Natural killer cell treated with Interleukin-12 subunit alpha and Interleukin-12 subunit beta and Interleukin-15 and Interleukin-18, amount 100 ng/mL, for 72 hours (primary cell): ENCODE measurements at places on chromosomes 16 and 17. TPM values are rescaled to one million over a fixed set of nuclear protein-coding genes. Genes with fewer than 3 reads are reported as not detected.

C16orf86 gene
- 1.6 TPM for total RNA-seq

GRCh38 chr16:69003500-69003899 is 102.0 kb upstream of the HAS3 start:
- peaks cover 5% of the 10 kb centered on the region for H3K36me3 ChIP-seq
- no peak overlapping the region for H3K4me3 ChIP-seq
- H3K4me1 ChIP-seq: no peaks in the 10 kb centered on the region
- no peak for DNase-seq
- no peaks in the 10 kb centered on the region for H3K27me3 ChIP-seq

SYCE1L gene
- 5.3 TPM for total RNA-seq

GRCh38 chr16:30065943-30066760 is 592 bp downstream of the ALDOA start:
- peak overlapping the region; percentile 97 for H3K4me3 ChIP-seq
- DNase-seq: peak; percentile 73
- H3K4me1 ChIP-seq: peaks cover 35% of the 10 kb centered on the region
- peak overlapping the region; percentile 98 for H3K27ac ChIP-seq
- H3K27me3 ChIP-seq: no peaks in the 10 kb centered on the region

- H3K27me3 ChIP-seq: peaks cover 44% of the 10 kb centered on the region
- no peak for DNase-seq
- no peak overlapping the region for H3K4me3 ChIP-seq
- H3K36me3 ChIP-seq: no peaks in the 10 kb centered on the region
- H3K27ac ChIP-seq: no peak overlapping the region
- H3K4me1 ChIP-seq: no peaks in the 10 kb centered on the region
These were observed 6.9 kb downstream of the HNF1B start for GRCh38 chr17:37737971-37738370.

- H3K27me3 ChIP-seq: no peaks in the 10 kb centered on the region
- no peak for DNase-seq
- no peaks in the 10 kb centered on the region for H3K36me3 ChIP-seq
- H3K4me3 ChIP-seq: no peak overlapping the region
- no peaks in the 10 kb centered on the region for H3K4me1 ChIP-seq
These were observed 204.8 kb upstream of the CPHXL start for GRCh38 chr16:75931043-75931442.

DNA sequence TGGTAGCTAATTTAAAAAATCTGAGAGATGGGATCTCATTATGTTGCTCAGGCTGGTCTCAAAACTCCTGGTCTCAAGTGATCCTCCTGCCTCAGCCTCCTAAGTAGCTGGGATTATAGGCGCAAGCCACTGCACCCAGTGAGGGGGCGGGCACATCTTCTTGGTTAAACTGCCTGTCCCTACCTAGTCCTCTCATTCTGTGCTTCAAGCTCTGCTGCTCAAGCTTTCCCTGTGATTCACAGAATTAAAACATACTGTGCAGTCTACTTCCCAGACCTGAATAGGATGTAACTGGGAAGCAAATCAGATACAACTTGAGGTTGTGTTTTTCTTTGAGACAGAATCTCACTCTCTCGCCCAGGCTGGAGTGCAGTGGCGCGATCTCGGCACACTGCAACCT is 2.3 kb downstream of the MRPL38 start:
- no peaks in the 10 kb centered on the region for H3K36me3 ChIP-seq
- H3K4me3 ChIP-seq: no peak overlapping the region
- no peak overlapping the region for H3K27ac ChIP-seq
- H3K27me3 ChIP-seq: no peaks in the 10 kb centered on the region
- peaks cover 14% of the 10 kb centered on the region for H3K4me1 ChIP-seq

- no peak for DNase-seq
- peaks cover 4% of the 10 kb centered on the region for H3K4me1 ChIP-seq
- no peak overlapping the region for H3K4me3 ChIP-seq
- peak overlapping the region; percentile 27 for H3K27ac ChIP-seq
- no peaks in the 10 kb centered on the region for H3K36me3 ChIP-seq
- peaks cover 6% of the 10 kb centered on the region for H3K27me3 ChIP-seq
These were observed 112.1 kb downstream of the UTP18 start for GRCh38 chr17:51372345-51373004.

DNA sequence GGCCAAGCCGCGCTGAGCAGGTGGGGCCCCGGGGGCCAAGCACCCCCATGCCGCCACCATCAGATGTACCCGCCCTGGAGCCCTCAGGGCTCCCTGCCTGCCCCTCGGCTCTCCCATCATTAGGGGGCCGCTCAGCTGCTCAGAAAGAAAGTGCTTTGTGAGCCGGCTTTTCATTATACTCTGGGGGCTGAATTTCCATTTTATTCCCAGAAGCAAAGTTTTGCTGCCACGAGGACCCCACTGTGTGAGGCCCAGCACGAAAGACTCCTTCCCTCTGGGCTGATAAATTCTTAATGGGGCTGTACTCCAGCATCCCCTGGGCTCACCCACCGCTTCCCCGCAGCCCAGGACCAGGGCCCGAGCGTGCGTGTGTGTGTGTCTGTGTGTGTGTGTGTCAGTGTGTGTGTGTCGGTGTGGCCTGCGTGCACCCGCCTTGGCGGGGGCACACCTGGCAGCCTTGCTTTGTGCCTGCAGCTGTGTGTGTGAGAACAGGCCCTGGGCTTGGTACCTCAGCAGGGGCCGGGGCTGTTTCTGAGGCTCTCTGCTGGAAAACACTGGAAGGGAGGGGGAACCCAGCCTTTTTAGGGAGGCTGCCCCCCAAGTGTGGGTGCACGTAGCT is 103.0 kb upstream of the GSE1 start:
- no peaks in the 10 kb centered on the region for H3K4me1 ChIP-seq
- H3K27me3 ChIP-seq: no peaks in the 10 kb centered on the region
- no peaks in the 10 kb centered on the region for H3K36me3 ChIP-seq
- H3K4me3 ChIP-seq: no peak overlapping the region

KRTAP4-6 gene
- not detected for total RNA-seq

DNA sequence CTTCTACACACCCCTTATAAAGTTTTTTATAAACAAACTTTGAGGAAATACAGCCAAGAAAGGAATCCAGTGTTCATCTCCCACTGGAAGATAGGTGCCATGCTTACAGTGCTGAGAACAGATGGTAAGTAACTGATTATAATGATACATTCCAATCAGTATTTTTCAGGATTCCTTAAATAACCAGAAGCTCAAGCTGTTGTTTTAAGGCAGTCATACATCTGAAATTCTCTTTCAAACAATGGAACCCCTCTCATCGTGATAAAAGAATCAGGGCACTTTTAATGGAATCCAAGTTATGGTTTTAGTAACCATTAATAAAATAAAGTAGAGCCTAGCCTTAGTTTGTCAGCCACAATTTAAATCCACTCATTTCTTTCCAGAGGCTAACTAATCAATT is 56.1 kb upstream of the STAC2 start:
- no peak for DNase-seq
- H3K36me3 ChIP-seq: no peaks in the 10 kb centered on the region
- H3K4me3 ChIP-seq: no peak overlapping the region
- H3K27ac ChIP-seq: no peak overlapping the region
- H3K27me3 ChIP-seq: no peaks in the 10 kb centered on the region

DNA sequence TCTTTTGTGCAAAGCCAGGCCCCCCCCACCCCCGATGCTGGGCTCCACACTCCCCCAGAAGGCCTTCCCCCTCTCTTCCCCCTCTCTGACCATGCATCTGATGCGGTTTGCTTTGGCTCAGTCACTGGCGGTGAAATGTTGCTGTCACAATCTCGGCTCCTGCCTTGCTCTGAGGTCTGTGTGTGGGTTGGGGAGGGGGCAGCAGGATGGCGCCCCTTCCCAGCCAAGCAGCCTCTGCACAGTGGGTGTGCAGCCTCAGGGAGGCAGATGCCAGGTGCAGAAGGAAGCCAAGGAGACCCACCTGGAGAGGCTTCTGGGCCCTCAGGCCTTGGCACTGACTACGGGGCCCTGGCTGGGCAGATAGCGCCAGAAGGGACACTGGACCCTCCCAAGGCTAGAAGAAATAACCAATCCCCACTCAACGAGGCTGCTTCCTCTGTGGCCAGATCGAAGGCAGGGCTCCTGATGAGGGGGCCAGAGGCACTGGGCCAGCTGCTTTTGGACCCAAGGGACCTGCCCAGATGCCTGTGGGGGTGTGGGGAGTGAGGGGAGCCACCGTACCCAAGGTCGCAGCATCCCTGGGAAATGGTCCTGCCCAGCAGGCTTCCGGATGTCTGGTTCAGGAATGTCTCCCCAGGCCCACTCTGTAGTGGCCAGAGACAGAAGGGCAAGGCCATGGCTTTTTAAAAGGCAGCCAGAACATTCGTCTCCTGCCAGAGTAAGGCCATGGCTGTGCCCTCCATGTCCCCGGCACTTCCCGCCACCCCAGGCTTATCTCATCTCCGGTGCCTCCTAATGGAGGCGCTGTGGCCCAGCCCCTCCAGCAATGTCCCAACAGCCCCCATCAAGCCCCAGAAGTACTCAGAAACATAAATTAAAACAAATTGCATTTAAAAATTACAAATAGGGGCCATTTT is 43.4 kb upstream of the SLC38A10 start:
- peaks cover 1% of the 10 kb centered on the region for H3K4me1 ChIP-seq
- peaks cover 13% of the 10 kb centered on the region for H3K27me3 ChIP-seq
- no peak for DNase-seq
- H3K4me3 ChIP-seq: no peak overlapping the region

DNA sequence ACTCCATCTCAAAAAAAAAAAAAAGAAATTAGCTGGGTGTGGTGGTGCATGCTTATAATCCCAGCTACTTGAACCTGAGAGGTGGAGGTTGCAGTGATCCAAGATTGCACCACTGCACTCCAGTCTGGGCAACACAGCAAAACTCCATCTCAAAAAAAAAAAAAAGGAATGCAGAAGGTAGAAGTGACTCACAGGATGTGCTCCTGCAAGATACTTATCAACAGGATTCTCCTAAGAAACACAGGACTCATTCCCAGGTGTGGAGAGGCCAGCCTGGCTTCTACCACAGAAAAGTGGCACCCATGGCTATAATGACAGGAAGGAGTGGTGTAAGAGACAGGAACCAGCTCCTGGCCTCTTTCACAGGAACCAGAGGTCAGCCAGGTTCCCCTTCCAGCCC is 13.8 kb downstream of the ELMO3 start:
- H3K36me3 ChIP-seq: no peaks in the 10 kb centered on the region
- DNase-seq: no peak
- peaks cover 6% of the 10 kb centered on the region for H3K4me1 ChIP-seq
- no peak overlapping the region for H3K4me3 ChIP-seq
- no peak overlapping the region for H3K27ac ChIP-seq

PRSS21 gene
- 0.53 TPM for total RNA-seq

DNA sequence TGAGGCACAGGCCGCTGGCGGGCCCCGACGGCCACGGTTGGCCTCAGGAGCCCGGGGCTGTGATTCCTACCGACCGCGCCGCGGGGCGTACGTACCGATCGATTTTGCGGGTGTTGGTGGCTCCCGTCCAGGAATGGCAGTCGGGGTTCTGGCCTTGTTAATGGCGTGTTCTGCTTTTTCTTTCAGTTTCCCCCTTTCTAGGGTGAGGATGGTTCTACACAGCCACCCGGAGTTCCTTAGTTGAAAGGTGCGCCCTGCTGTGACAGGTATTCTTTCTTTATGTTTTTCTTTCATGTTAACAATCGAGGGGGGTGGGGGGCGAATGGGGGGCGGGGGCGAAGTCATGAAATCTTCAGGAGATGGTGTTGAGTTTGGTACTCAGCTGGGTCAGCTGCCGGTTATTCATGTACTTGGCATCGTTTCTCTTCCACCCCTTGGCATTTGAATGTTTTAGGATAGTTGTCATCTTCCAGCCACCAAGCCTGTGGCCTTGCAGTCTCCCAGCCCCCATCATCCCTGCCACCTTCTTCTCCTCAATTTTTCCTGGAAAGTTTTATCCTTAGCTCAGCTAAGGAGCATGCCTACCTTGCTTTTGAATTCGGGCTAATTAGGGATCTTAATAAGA is 802 bp downstream of the CYLD start:
- peak; percentile 67 for DNase-seq
- peaks cover 19% of the 10 kb centered on the region for H3K36me3 ChIP-seq
- H3K4me3 ChIP-seq: peak overlapping the region; percentile 94
- peaks cover 59% of the 10 kb centered on the region for H3K4me1 ChIP-seq
- H3K27ac ChIP-seq: peak overlapping the region; percentile 93

SLFN13 gene
- 213 TPM for total RNA-seq

DNA sequence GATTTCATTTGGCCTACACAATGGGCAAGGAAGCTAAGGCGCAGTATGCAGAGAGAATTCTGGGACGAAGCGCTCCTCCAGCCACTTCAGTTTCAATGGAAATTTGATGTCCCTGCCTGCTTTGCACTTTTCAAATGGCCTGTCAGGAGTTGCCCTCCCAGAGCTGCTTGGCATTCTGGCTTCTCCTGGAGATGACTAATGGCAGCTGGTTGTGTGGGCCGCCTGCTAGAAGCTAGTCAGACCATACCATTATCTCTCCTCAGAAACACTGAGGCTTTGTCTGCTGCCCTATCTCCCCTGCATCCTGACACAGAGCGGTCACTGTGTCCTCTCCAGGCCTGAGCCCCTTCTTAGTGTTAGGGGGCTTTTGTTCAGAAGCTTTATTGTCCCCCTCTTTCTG is 180.1 kb downstream of the SPECC1 start:
- DNase-seq: no peak
- no peak overlapping the region for H3K27ac ChIP-seq
- H3K4me3 ChIP-seq: no peak overlapping the region
- H3K27me3 ChIP-seq: no peaks in the 10 kb centered on the region
- H3K36me3 ChIP-seq: no peaks in the 10 kb centered on the region

PPP1R27 gene
- not detected for total RNA-seq

DNA sequence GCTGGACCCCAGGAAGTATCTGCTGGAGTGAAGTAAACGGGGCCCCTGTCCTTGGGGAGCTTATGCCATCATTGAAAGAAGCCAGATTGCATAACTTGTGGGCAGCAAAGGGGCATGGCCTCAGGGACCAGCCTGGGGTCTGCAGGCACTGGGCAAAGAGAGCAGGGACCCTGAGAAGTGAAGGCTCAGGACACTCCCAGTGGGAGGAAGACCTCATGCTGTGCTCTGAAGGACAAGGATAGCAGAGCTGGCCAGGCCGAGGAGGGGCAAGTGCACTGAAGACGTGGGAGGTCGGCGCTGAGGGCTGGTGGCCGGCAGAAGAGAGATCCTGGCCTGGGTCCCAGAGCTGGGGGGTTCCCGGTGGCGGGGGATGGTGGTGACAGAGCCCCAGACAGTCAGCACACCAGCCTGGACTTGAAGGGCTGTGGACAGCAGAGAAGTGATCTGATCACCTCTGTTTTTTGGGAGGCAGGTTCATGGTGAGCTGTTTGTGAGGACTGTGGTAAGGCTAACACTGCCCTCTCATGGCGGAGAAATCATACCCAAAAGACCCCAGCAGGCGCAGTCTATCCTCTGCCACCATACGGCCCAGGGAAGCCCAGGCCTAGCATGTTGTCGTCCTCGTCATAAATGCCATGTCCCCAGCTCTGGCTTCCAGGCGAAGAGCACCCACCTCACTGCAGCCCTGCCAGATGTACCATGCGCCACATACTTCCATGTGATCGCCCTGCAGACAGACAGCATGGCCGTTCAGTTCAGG is 7.1 kb upstream of the CNP start:
- H3K36me3 ChIP-seq: no peaks in the 10 kb centered on the region
- no peak for DNase-seq
- no peaks in the 10 kb centered on the region for H3K4me1 ChIP-seq
- H3K4me3 ChIP-seq: no peak overlapping the region
- H3K27ac ChIP-seq: no peak overlapping the region

- H3K4me1 ChIP-seq: peaks cover 9% of the 10 kb centered on the region
- H3K36me3 ChIP-seq: no peaks in the 10 kb centered on the region
- H3K27me3 ChIP-seq: peaks cover 5% of the 10 kb centered on the region
- no peak overlapping the region for H3K4me3 ChIP-seq
- no peak for DNase-seq
- H3K27ac ChIP-seq: no peak overlapping the region
These were observed 133.3 kb upstream of the CIBAR2 start for GRCh38 chr16:85245307-85246172.

GRCh38 chr16:59356709-59357108 is 622.6 kb upstream of the GOT2 start:
- no peak overlapping the region for H3K27ac ChIP-seq
- H3K4me3 ChIP-seq: no peak overlapping the region
- H3K27me3 ChIP-seq: no peaks in the 10 kb centered on the region
- H3K36me3 ChIP-seq: no peaks in the 10 kb centered on the region

CCL17 gene
- total RNA-seq: not detected
